ENCODE measurements at places on chromosomes 2 and 18.

DNA sequence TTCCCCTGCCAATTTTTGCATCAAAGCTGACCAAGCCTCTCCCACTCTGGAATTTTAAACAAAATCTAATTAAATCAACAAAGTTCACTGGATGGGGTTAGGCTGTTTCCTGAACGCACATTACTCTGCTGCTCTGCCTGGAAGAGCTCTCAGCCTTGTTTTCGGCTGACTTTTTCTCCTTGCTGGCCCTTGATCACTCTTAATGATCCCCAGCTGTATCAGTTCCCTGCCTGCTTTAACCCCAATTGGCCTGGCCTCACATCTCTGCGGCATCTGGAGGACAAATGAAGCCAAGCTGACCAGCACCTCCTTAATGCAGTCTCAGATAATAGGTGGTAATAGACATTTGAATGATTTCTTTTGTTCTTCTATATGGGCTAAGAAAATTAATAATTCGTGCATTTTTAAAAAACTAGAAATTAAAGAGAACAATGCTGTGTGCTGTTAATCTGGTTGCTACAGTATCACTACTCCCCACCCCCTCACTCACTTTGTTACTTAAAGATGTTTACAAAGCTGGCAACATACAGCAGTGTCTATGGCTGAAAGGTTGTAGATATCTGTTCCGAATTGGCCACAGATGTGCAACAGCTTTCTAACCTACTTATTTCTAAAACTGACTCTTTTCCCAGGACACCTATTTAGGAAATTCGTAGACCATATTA lies 415.2 kb upstream of the KCNH7 start:
- DNase-seq: no peak

- no peak for DNase-seq
These were observed 293.0 kb downstream of the KCNS3 start for GRCh38 chr2:18171191-18172139.

DNA sequence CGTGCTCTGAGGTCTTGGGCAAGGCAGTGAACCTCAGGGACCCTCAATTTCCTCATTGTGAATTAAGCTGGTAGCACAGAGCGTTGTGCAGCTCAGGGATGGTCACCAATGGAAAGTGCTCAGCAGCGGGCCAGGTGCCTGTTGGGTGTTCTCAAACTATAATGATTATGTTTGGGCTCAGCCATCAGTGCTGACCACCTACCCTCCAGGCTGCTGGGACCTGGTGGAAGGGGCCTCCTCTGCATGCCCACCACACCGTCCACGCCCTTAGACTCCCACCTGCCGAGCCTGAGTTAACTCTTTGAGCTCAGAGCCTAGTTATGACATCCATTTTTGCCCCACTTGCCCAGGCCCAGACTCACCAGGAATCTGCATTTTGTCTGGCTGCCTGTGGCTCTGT lies 35.0 kb downstream of the GLI2 start:
- DNase-seq: no peak

- no peak for DNase-seq
These were observed 89.6 kb upstream of the PMAIP1 start for GRCh38 chr18:59810183-59810582.

- peak; percentile 31 for DNase-seq
These were observed 615 bp downstream of the GORASP2 start for GRCh38 chr2:170929686-170930050.

DNA sequence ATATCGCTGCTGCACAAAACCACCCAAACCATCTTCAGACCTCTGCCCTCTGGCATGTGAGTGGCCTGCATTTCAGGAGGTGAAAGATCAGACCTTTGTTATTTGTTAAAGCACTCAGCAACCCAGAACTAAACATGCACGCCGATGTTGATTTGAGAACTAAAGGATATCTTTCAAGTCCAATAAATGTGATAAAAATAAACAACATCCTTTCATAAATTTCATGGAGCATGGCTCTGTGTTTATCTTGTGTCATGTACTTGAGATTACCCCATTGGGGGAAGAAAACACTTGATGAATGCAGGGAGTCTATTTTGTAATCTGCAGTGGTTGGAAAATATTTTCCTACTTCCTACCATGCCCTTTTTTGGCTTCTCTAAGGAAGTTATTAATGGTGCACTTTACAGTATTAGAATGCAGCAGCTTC lies 70.8 kb upstream of the GATA6 start:
- no peak for DNase-seq

DNA sequence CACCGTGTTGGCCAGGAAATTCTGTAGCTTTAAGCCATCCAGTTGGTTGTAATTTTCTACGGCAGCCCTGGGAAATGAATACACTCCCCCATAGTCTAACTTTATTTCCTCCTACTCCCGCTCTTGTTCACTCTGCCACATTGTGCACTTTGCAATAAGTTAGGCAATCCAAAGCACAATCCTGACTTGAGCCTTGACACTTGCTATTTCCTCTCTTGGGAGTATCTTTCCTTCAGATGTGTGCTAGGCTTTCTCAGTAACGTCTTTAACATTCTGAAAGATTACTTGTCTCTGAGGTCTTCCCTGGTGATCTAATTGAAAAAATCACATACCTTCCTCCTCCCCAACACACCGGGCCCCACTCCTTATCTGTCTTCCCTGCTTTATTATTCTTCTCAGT lies 65.9 kb upstream of the RAB27B start:
- no peak for DNase-seq

DNA sequence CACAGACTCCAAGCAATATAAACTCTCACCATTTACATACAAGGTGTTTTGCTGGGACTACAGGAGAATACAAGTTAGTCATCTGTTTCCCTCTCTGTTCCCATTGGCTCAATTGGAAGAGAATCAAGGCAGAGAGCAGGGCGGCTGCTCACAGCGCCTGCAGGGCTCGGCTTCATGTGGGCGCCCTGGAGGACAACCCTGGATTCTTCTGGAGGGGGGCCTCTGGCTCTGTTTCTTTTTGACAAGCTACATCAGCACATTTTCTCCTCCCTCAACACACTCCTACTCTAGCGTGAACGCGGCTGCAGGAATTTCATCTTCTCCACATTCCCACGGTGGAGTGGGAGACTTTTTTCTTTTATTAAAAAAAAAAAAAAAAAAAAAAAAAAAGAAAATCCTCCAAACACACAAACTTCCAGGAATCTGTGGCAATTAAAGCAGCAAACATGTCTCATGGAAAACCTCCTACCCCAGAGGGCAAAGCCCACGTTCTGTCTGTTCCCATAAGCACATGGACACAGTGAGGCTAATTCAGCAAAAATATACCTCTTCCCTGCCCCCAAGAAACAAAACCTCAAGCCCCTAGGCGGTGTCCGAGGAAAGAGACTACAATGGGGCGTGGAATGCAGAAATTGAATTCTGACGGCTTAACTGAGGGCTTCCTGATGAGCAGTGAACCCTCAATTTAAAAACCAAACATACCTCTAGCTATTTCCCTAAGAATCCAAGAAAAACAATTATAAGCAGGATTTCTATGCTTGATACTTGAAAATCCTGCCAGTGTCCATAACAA lies 50.6 kb downstream of the PARD6G start:
- DNase-seq: no peak

GRCh38 chr2:40249577-40249976 lies 202.3 kb downstream of the SLC8A1 start:
- no peak for DNase-seq

- no peak for DNase-seq
These were observed 289.0 kb downstream of the C1D start for GRCh38 chr2:67773851-67774250.

DNA sequence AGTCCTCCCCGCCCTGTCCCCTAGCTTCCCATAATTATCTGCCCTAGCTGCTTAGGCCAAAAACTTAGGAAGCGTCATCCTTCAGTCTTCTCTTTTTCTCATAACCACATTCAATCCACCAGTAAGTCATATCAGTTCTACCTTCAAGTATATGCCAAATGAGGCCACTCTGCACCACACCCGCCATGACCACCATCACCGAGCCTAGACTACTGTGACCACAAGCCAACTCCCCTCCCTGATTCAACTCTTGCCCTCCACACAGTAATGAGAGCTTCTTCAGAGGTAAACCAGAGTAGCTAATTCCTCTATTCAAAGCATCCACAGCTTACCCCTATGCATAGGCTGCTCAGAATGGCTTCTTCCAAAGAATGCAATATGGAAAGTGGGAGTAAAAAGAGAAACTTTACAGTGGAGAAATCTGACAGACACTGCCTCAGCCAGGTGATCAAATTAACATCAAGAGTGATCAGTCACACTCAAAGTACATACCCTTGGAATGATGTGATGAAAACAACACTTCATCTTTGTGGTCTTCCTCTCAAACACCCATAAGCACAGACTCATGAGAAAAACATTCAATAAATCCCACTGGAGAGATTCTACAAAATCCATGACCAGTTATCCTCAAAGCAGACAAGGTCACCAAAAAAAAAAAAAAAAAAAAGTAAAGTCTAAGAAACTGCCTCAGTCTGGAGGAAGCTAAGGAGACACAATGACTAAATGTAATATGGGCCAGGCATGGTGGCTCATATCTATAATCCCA lies 17.7 kb downstream of the MBOAT2 start:
- no peak for DNase-seq

- DNase-seq: no peak
These were observed 102.9 kb downstream of the OSR1 start for GRCh38 chr2:19255481-19255880.

GRCh38 chr2:204090021-204090420 lies 153.5 kb downstream of the ICOS start:
- DNase-seq: no peak

GRCh38 chr2:207251573-207252192 lies 85.9 kb upstream of the KLF7 start:
- no peak for DNase-seq

GRCh38 chr2:19251554-19251953 lies 106.9 kb downstream of the OSR1 start:
- DNase-seq: no peak

- DNase-seq: no peak
These were observed 103.7 kb upstream of the ATP8B1 start for GRCh38 chr18:57906852-57907251.

- DNase-seq: no peak
These were observed 4.7 kb upstream of the HPCAL1 start for GRCh38 chr2:10297959-10298531.

GRCh38 chr2:218975060-218975777 lies 9.8 kb downstream of the FEV start:
- no peak for DNase-seq

- DNase-seq: no peak
These were observed 32.5 kb upstream of the FOSL2 start for GRCh38 chr2:28360058-28360717.
